AG04450 (cell line): ENCODE measurements at places on chromosomes 2 and 18.
A peak's percentile ranks its signal among the peaks of the same experiment; 100 is the strongest.

DNA sequence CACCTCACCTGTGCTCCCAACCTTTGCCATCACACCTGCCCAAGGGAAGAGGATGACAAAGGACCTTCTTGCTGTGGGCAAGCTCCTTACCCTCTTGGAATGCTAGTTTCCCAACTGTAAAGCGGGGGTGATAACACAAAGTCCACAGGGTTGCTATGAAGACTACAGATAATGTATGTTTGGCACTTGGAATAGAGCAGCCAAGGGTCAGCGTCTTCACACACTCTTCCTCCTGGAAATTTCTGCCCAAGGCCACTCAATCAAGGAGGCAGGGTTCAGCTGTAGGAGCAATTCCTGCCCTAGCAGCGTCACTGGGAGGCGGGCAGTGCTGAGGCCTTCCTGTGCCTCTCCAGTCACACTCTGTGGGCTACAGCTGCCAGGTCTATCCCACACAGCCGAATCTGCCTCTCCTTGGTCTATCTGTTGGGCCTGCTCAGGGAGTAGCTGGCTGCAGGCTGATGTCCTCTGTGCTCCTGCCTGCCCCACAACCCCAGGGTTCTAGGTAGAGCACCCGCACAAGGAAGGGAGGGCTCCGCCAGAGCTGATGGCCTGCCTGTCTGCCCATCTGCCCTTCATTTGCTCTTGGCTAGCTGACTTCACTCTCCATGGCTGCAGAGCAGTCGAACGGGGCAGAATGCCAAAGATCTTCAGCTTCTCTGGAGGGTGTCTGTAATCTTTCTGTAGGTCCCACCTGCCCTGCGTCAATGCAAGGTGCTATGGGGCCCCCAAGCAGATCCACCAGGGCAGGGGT is 91.9 kb downstream of the MRO start:
- DNase-seq, result no peak

- DNase-seq, result no peak
These were observed 97.2 kb upstream of the TSPYL6 start for GRCh38 chr2:54353216-54353615.

GRCh38 chr2:100274566-100275199 is 47.6 kb downstream of the LONRF2 start:
- no peak for DNase-seq

- no peak for DNase-seq
These were observed 47.9 kb downstream of the RBMS1 start for GRCh38 chr2:160445673-160446072.

GRCh38 chr2:154855138-154855537 is 156.6 kb downstream of the KCNJ3 start:
- DNase-seq, result no peak

GRCh38 chr18:6624271-6624660 is 105.2 kb upstream of the ARHGAP28 start:
- no peak for DNase-seq

DNA sequence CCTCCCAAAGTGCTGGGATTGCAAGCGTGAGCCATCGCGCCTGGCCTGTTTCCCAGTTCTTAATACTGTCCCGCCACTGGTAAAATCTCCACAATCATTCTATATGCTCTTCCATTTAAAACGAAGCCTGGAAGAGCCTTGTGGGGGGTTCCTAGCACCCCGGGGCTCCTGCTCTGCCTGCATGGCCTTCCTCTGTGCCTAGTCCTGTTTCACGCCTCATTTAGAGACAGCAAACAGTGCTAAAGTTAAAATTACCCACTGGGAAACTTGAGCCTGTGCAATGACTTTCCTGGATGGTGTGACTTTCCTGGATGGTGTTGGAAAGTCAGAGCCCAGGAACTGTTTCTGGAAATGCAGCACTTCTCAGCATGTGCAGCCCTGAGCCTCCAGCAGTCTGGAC is 55.0 kb downstream of the INPP5D start:
- DNase-seq, result no peak

DNA sequence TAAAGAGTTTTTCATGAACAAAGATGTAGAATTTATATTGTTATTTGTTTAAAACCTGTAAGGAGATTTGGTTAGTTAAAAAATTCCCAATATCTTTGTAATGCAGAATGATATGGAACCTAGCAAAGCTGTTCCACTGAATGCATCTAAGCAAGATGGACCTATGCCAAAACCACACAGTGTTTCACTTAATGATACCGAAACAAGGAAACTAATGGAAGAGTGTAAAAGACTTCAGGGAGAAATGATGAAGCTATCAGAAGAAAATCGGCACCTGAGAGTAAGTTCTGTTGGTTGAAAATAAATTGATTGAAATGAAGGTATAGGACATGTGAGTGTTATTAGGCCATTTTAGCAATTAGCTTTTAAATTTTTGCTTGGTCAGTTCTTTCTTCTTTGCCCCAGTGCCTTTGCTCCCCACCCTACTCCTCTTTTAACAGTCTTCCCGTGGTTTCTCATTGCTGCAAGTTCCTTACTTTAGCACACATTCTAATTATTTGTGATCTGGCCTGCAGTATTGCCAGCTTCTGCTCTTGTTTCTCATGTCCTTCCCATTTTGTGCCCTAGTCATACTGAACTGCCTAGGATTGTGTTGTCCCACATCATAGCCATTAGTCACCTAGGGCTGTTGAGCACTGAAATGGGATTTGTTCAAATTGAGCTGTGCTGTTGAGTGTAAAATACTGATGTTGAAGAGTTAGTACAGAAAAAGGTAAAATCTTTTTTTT is 36.6 kb downstream of the VAPA start:
- DNase-seq, result no peak

DNA sequence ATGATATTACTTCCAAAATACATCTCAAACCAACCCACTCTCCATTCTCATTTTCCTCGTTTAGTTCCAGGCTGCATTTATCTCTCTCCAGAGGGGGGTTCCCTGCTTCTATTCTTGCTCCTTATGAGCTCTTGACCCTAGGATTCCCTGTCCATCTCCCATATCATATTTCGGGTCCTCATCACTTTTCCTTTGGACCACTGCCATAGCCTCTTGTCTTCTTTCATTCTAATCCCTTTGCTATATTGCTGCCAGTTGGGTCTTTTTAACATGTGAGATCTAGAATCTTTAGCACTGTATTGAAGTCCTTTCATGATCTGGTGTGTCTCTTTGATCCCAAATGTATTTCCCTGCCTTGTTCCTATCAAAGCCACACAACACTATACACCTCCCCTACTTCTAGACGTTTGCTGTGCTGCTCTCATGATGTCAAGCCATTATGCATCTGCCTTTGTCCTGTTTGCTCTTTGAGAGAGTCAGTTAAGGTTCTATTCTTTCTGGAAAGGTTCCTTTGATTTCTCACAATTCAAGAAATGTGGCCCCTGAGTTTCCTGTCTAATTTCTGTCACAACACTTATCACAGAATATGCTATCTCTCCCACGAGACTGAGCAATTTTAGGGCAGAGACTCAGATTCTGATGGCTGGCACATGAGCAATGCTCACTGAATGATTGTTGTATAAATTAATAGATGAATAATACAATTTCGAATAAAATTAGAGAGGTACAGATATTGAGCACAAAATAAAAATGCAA is 43.2 kb upstream of the SESTD1 start:
- DNase-seq, result no peak

GRCh38 chr18:44968336-44968735 is 287.6 kb downstream of the SETBP1 start:
- DNase-seq, result no peak

GRCh38 chr2:159953136-159953823 is 109.1 kb downstream of the PLA2R1 start:
- DNase-seq, result no peak

DNA sequence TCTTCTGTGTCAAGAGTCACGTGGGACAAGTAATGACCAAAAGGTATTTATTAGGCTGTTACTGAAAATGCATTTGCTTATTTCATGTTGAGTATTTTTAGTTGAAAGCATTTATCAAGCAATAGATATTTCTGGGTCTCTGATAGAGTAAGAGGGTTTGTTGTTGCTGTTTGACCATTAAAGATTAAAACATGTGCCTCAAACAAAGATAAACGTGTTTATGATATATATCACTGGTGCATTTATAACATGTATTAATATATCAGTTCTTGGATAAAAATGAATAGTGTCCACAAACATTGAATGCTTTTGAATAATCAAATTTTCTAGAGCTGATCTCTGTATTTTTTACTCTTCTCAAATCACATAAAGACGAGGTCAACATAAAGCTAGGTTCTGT is 467.7 kb downstream of the THSD7B start:
- no peak for DNase-seq

DNA sequence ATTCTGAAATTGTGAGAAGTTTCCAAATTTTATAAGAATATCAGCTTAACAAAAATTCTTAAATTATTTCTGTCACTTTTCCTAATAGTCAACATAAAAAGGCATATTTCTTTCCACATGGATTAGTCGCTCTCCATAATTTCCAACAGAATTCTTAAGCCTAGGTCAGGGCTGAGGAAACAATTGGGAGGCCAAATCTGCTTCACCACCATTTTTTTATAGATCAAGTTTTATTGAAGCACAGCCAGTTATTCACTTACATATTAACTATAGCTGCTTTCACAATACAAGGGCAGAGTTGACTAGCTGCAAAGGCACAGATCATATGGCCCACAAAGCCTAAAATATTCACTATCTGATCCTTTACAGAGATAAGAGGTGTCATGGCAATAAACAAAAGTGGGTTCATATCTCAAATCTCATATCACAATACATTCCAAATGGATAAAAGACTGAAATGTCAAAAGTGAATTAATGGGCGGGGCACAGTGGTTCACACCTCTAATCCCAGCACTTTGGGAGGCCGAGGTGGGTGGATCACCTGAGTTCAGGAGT is 18.7 kb downstream of the MEMO1 start:
- DNase-seq, result no peak

DNA sequence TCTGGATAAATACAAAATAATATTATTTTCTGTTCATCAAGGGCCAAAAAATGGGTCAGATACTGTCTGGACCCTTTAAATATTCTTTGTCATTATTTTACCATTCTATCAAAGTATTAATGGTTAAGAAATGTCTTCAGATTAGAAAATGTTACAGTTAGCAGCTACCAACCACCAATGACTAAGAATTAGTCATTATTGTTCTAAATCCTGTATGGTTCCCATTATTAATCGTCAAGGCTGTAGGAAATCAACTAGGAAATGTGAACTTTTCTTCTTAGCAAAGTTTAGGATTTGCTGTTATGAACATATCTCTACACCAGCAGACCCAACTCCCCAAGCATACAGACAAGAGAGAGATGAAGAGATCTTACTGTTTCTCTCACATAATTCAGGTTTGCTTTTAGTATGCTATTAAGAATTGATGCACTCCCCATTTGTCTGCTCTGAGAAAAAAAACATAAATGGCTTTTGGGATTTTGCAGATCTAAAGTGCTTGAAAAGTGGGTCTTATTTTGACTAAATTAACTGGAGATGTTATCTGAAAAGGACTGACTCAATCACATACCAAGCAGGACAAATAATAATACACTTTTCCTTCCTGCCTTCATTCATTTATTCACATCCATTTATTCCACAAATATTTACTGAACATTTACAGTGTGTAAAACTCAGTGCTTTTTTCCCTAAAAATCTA is 147.7 kb downstream of the PPP1R1C start:
- DNase-seq, result no peak

- DNase-seq, result no peak
These were observed 163.9 kb downstream of the DOK6 start for GRCh38 chr18:69564602-69565001.

DNA sequence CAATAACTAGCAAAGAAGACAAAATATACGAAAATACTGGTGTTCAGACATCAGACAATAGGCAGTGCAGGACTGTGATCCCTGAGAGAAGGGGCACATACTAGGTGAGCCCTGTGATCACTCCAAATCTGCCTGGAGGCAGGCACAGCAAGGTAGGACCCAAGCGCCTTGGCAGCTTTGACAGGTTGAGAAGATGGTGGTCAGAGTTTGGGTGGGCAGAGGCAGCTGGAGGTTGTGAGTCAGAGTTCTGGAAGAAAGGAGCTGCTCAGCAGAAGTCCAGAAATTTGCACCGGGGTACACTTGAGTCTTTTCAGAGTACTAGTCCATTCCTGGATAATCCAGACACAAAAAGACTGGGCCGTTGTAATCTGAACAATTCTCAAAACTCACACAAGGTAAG is 14.0 kb downstream of the KIF1A start:
- no peak for DNase-seq

GRCh38 chr2:171629113-171629512 is 58.2 kb upstream of the DYNC1I2 start:
- no peak for DNase-seq

- DNase-seq, result peak; percentile 18
These were observed 127.6 kb upstream of the SPOPL start for GRCh38 chr2:138373993-138374408.

GRCh38 chr18:31943878-31944816 is 1.2 kb upstream of the TRAPPC8 start:
- no peak for DNase-seq

DNA sequence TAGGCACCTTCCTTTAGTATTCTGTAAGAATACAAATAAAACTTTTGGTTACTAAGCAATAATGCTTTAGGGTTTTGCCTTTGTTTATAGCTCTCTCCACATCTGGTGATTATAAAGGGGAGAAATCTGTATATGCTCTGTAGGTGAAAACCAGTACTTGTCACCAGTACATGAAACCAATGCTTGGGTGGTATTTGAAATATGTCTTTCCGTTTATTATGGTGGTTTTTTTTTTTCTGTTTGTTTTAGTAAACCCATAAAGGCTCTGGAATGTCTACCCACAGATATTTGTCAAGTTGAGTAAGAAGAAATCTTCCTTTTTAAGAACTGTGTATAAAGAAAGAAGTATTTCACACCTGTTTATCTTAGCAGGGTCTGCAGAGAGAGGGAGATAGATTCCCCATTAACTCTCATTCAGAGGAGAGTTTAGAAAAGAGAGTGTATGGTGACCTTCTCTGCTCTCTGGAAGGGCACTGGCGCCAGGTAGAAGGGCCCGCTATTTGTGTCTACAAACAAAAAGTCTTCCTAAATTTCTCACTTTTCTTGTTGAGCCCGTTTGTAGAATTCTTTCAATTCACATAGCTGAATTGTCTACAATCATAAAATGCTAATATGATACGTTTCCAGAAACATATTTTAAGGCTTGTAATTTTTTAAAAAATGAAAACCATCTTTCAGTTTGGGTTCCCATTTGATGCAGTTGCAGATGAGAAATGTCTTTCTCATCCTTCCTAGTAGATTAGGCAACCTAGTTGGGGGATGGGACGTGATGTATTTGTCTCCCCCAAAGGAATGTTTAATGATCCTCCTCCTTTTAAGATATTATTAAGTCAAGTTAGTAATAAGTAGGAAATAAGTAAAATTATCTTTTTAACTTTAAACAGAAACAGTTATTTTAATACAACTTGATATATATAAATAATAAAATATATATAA is 33.9 kb downstream of the MAP3K20 start:
- peak; percentile 62 for DNase-seq

- DNase-seq, result no peak
These were observed 171.8 kb downstream of the GBX2 start for GRCh38 chr2:235996419-235996818.

DNA sequence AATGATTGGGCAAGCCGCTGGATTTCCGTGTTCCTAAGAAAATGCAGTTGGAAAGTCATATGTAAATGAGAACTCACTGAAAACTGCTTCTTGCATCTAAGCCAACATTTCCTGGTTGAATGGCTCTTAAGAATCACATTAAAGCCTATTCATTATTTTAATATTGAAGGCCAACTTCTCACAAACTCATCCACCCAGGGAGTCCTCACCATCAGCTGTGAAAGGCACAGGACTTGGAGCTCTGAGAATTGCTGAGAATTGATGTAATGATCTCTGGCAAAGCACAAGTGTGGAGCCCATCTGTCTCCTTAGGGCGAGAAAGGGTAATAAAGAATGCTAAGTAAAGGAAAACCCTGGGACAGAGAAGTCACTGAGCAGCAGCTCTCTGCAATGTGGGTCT is 55.9 kb upstream of the APCDD1 start:
- DNase-seq, result no peak

GRCh38 chr18:50875966-50876536 is 2.9 kb upstream of the ME2 start:
- DNase-seq, result no peak
